ENCODE measurements at places on chromosomes 2 and 18. TPM values are rescaled to one million over a fixed set of nuclear protein-coding genes. Genes with fewer than 3 reads are reported as not detected.

The SLC9A2 gene
- not detected for total RNA-seq

The DPP4 gene
- total RNA-seq: 1.6 TPM

The ANO7 gene
- 0.81 TPM for total RNA-seq

The SPDYA gene
- total RNA-seq: 3.9 TPM

The KCNF1 gene
- total RNA-seq: 6.1 TPM

The ALPI gene
- not detected for total RNA-seq

The TRIM43 gene
- not detected for total RNA-seq

The TMEM17 gene
- 3.4 TPM for total RNA-seq

- no peak for ATAC-seq
These were observed 778 bp downstream of the BBS5 start for GRCh38 chr2:169480079-169480465.

DNA sequence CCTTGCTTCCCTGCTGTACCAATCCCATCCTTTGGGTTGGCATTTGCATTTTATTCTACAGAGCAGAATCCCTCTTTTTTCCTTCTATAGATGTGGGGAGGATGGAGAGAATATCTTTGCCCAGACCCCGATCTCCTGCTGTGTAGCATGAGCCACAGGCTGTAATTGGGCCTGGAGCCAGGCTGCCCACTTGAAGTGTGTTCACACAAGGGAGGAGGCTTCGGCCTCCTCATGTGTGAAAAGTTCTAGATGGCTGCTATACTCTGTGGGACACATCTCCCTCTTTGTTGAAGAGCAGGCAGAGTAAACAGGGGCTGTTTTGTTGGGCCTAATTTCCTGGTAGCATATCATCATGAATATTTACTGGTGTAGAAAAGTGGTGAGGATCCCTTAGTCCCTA, 126.3 kb downstream of the XRCC5 start:
- no peak for ATAC-seq

- ATAC-seq: no peak
These were observed 158.4 kb upstream of the FHL2 start for GRCh38 chr2:105557021-105557920.

GRCh38 chr2:42073739-42074503, 26.1 kb downstream of the PKDCC start:
- ATAC-seq: no peak

DNA sequence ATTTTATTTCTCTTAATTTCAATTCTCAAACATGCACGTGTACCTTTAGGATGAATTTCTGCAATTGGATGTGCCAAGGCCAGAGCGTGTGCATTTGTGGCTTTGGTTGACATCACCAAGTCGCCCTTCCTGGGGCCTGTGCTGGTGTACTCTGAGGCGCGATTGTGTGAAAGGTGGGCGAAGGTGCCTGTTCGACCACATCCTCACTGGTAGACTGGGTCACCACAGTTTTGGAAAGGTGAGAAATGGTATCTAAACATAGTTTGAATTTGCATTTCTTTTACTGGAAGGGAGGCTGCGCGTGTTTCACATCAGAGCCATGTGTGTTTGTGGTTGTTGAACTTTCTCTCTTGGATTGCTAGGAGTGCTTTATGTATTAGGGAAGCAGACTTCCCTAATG, 89.8 kb downstream of the LDLRAD4 start:
- ATAC-seq: no peak

- no peak for ATAC-seq
These were observed 10.6 kb downstream of the LYPD6B start for GRCh38 chr2:149049142-149049541.

DNA sequence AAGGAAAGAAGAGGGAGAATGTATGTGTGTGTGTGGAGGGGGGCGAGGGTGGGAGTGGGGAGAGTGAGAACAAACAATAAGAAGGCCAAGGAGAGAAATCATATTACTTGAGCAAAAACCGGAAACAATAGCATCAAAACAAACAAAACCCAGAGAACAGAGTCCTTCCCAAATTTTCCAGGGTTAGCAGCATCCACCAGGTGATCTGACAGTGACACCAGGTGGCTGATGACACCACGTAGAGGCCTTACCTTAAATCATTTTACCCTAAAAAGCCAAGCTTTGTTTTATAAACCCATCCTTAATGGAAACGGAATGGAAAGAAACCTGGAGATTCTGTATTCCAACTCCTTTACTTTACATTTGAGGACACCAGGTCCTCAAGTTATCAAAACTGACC, 42.9 kb downstream of the CDCA7 start:
- no peak for ATAC-seq

DNA sequence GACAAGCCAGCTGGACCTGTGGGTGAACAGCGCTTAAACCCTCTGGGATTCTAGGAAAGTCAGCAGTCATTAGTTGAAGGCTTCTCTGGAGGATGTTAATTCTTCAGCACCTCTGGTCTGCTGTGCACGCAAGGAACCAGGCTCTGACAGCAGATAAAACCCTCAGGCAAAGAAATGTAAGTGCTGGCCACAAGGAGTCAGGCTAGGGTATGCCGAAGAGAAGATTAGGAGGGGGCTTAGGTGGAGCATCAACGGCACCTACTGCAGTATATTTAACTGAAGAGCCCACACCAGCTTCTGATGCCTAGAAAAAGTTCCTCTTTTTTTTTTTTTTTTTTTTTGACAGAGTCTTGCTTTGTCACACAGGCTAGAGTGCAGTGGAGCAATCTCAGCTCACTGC, 304.2 kb upstream of the MC4R start:
- ATAC-seq: no peak

DNA sequence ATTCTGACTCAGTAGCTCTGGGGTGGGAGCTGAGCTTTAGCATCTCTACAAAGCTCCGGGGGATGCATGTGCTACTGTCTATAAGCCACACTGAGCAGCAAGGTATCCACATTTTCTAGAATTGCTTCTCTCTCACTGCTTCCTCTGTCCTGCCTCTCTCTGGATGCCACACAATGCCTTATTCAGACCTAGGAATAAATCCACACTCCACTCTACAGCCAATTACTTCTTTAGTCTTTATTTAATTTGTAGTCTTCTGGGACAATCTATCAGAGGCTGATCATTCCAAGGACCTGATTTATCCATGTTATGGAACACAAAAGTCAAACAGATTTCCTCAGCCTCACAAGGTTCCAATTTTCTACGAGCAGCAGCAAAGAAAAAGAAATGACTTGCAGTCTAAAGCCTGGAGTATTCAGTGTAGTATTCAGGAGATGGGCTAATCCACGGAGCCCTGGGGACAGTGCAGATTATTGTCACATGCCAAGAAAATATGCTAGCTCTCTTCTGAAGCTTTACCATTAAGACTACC, 4.4 kb downstream of the BCL2 start:
- ATAC-seq: no peak

GRCh38 chr2:28986429-28986828, 5.3 kb downstream of the TOGARAM2 start:
- ATAC-seq: no peak

DNA sequence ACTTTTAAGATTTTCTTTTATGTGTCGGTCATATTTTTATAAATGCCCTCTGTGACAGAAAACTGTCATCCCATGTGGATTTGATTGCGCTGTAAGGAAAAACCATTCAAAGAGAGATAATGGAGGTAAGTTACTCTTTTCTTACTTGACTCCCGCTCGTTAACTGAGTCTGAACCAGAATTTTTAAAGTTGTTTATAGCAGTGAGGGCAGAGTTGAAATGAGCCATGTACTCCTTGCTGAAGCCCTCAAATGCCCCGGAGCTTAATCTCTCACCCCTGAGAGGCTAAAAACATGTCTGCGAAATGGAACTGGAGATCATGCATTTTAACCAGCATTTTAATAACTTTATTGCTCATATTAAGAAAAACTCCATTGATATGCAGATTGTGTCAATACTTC, 320.0 kb upstream of the SOX11 start:
- ATAC-seq: no peak

GRCh38 chr18:44791520-44791919, 110.8 kb downstream of the SETBP1 start:
- no peak for ATAC-seq

DNA sequence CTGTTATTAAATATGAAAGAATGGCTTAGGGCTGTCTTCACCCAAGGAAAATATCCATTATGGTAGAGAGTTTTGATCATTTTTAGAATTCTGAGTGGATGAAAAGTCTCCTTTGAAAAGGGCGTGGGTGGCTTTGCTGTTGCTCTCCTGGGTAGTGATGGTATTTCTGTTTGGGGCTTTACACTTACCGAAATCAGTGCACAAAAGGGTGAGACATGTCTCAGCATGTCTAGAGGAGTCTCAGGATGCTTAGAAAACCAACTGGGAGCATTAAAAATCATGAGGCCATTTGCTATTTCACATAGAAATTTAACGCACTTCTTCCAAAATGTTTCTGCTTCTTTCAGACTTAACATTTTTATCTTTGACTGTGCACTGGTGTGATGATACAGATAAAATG, 49.6 kb downstream of the ZCCHC2 start:
- no peak for ATAC-seq

DNA sequence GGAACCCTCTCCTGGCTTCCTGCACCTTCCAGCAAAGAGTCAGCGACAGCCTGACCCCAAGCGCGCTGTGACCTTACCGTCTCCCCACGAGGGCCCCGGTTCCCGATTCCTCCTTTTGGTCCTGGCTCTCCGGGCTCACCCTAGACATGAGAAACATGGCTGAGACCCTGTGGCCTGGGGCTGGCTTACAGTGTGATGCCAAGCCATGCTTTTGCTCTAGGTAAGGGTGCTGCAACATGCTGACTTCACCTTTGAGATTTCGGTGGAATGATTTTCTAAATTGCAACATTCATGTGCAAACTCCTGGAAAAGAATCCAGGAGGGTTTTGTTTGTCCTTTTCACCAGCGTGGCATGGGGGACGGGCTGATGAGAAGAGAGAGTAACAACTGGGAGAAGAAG, 63.9 kb downstream of the COL6A3 start:
- no peak for ATAC-seq

GRCh38 chr2:149160701-149161217, 122.3 kb downstream of the LYPD6B start:
- no peak for ATAC-seq

- ATAC-seq: no peak
These were observed 35.3 kb downstream of the KCNF1 start for GRCh38 chr2:10947005-10947440.

DNA sequence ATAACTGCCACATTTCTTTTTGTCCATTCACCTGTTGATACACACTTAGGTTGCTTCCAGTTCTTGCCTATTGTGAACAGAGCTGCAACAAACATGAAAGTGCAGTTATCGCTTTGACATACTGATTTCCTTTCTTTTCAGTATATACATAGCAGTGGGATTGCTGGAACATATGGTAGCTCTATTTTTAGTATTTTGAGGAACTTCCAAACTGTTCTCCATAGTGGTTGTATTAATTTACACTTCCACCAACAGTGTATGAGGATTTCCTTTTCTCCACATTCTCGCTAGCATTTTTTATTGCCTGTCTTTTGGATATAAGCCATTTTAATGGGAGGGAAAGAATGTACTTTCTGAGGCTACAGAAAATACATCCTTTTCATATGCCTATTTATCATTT, 167.4 kb downstream of the GULP1 start:
- ATAC-seq: no peak

DNA sequence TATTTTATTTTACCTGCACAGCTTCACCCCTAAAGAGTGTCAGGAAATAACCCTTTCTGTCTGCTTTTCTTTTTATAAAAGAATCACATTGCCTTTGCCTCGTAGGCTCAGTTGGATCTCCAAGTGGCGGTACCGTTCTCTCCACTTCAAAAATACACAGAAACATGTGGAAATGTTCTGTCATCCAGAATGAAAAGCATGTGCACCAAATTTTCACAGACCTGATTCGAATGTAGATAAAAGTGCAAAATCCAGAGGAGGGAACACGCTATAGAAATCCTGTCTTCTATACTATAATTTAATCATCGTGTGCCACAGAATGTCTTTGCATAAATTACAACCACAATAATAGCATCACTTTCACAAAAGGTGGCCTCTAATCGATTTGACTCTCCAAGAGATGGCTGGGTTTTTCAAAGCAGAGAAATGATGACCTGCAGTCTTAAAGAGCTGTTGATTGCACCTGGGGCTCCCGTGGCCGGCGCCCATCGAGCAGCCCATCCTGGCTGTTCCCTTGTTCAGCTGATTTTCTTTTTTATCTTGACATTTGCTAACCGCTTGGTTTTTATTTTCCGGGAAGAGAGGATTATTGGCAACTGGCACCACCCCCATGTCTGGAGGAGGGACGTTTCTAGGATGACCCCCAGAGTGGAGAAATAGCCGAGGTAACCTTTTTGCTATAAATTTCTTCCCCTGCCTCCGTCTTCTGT, 290.2 kb downstream of the SOX11 start:
- no peak for ATAC-seq

DNA sequence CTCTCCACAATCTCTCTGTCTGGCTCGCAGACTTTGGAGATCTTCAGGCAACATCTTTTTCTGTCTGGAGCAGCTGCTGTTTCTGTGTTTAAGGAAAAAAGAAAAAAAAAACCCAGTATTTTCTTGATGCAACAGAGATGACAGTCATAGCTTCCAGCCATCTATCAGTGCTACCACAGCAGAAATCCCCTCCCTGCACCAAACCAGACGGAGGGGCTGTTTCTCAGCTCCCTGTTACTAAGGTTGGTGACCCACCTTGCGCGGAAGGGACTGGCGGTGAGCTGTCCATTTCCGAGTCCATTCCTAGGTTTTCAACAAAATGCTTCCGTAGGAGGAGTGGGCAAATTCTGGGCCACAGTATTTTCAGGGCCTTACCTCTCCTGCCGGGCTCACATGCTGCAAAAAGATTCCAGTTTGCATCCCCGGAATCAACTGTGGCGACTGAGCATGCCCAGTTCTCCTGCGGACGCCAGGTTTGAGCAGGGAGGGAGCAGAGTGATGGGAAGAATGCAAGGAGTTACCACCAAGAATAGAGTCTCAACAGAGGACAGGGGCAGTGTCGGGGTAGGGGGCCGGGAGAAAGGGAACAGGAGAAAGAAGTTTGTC, 1.2 kb downstream of the SLC4A10 start:
- no peak for ATAC-seq

GRCh38 chr2:33384599-33384961, 91.9 kb upstream of the RASGRP3 start:
- ATAC-seq: no peak

- ATAC-seq: no peak
These were observed 44.5 kb upstream of the EPHA4 start for GRCh38 chr2:221616561-221616960.

DNA sequence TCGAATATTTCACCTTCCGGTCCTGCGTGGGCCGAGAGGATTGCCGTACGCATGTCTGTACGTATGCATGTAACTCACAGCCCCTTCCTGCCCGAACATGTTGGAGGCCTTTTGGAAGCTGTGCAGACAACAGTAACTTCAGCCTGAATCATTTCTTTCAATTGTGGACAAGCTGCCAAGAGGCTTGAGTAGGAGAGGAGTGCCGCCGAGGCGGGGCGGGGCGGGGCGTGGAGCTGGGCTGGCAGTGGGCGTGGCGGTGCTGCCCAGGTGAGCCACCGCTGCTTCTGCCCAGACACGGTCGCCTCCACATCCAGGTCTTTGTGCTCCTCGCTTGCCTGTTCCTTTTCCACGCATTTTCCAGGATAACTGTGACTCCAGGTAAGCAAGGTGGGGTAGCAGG, at the start of gene SERPINB5:
Gene SERPINB5 (plus strand): TSS at position 291 of the 400 bp plus-strand sequence. CDS start 7,471 bp downstream, outside the sequence.
- ATAC-seq: no peak

Measured in gastroesophageal sphincter (tissue), 4 donors.